Activated CD8-positive, alpha-beta T cell treated with anti-CD3 and anti-CD28 coated beads, Interleukin-2, amount 10 ng/mL, durations not matched to agents 7 days and 5 days (primary cell): ENCODE measurements at places on chromosomes 5 and 9. TPM values are rescaled to one million over a fixed set of nuclear protein-coding genes. Genes with fewer than 3 reads are reported as not detected.

DNA sequence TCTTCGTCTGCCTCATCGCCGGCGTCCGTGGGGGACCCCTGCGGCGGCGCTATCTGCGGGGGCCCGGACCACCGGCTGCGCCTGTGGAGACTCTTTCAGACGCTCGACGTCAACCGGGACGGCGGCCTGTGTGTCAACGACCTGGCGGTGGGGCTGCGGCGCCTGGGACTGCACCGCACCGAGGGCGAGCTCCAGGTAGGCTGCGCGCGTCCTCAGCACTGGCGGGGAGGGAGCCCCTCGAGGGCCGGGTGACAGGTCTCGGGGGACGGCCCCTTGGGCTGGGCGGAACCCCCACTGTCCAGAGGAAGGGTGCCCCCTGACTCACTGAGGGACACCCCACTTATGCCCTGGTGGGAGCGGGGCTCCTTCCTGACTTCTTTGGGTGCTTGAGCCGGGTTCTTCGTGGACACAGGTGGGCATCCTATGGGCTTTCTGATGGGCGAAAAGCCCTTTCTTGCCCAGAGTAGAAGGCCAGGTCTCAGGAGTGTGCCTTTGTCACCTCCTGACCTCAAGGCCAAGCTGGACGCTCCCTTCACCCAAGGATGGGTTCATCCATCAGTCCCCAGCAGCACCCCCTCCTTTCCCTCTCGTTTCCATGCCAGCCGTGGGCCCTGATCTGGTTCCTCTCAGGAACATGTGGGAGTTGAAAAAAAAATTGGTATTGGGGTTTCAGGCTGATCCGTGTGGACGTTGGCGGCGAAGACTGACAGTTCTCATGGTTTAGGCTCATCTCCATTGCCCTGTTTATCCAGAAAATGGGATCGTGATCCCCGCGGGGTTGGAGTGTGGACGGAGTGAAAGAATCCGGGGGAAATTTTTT lies 564 bp downstream of the SLC25A25 start:
- H3K36me3 ChIP-seq: peaks cover 36% of the 10 kb centered on the region
- peak overlapping the region; percentile 90 for H3K27ac ChIP-seq
- H3K4me3 ChIP-seq: peak overlapping the region; percentile 99
- peaks cover 52% of the 10 kb centered on the region for H3K4me1 ChIP-seq
- no peaks in the 10 kb centered on the region for H3K27me3 ChIP-seq

TEK gene
- total RNA-seq: not detected

AK6 gene
- total RNA-seq: 36.8 TPM

DNA sequence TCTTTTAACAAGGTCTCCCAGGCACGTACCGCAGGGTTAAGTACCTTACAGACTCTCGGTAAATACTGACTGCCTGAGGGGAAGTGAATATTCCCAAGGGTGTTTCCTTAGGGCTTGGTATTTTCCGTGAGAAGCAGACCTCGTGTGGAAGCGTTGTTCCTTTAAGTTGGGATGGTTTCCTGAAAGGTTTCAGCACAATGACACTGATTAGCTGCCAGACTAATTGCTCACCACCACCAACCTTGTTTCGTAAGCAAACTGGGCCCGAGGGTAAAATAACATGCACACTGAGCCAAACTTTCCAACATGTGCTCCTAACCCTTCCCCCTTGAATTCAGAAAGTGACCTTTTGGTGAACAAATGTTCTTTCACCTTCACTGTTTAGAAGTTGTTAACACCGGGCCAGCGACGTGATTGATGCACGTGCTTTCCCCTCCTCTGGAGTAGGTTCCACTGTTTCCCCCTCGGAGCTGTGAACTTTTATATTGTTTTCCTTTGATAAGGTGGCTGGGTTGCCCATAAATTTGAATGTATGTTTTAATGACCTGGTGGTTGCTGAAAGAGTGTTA lies 128.1 kb upstream of the RPS23 start:
- no peaks in the 10 kb centered on the region for H3K27me3 ChIP-seq
- H3K27ac ChIP-seq: no peak overlapping the region
- H3K4me1 ChIP-seq: no peaks in the 10 kb centered on the region
- no peaks in the 10 kb centered on the region for H3K36me3 ChIP-seq
- no peak for DNase-seq

C9orf72 gene
- total RNA-seq: 10.2 TPM

GRCh38 chr5:39520232-39520572 lies 95.4 kb upstream of the DAB2 start:
- no peak overlapping the region for H3K4me3 ChIP-seq
- peaks cover 11% of the 10 kb centered on the region for H3K27me3 ChIP-seq
- H3K27ac ChIP-seq: no peak overlapping the region
- H3K36me3 ChIP-seq: no peaks in the 10 kb centered on the region
